Brain microvascular endothelial cell (primary cell): ENCODE measurements at places on chromosomes 7 and 10.

DNA sequence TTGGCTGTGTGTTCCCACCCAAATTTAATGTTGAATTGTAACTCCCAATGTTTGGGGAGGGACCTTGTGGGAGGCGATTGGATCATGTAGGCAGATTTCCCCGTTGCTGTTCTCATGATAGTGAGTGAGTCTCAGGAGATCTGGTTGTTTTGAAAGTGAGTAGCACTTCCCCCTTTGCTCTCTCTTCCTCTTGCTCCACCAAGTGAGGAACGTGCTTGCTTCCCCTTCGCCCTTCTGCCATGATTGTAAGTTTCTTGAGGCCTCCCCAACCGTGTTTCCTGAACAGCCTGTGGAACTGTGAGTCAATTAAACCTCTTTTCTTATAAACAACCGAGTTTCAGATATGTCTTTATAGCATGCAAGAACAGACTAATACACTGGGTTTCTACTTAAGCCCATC, 176.3 kb downstream of the CDK14 start:
- no peak for DNase-seq

DNA sequence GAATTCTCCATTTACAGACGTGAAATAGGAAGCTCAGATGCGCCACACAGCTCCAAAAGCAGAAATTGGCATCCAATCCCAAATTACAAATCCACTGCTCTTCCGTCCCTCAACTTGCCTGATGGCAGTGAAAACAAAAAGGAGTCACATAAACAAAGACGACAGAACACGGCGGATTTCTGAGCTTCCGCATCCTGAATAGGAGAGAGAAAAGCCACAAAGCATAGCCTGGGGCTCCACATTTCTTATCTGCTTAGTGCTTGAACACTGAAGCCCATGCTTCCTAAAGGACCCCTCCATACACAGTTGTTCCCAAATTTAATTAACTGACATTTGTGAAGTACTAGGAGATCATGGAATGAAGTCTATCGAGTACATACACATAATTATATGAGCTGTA, 32.6 kb downstream of the BEND7 start:
- no peak for DNase-seq

GRCh38 chr7:4951304-4951703, 7.7 kb downstream of the MMD2 start:
- no peak for DNase-seq

- no peak for DNase-seq
Observed at GRCh38 chr10:31694929-31695837, 233.4 kb downstream of the ARHGAP12 start.

DNA sequence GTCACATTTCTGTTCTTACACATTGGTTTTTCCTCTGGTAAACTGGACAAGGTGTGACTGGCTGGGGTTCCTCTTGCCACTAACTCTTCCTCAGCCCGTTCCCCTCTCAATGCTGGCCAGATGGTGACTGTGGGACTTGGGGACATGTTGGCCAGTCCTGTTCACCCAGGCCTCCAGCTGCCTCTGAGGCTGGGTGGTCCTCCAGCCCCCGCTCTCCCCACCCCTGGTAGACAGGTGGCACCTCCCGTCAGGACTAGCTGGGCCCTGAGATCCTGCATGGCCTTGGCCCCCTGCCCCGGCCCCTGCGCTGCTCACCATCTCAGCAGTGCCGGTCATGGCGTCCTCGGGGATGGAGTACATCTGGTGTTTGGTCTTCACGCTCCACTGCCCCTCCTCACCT, 10.8 kb upstream of the MYL7 start:
- no peak for DNase-seq

DNA sequence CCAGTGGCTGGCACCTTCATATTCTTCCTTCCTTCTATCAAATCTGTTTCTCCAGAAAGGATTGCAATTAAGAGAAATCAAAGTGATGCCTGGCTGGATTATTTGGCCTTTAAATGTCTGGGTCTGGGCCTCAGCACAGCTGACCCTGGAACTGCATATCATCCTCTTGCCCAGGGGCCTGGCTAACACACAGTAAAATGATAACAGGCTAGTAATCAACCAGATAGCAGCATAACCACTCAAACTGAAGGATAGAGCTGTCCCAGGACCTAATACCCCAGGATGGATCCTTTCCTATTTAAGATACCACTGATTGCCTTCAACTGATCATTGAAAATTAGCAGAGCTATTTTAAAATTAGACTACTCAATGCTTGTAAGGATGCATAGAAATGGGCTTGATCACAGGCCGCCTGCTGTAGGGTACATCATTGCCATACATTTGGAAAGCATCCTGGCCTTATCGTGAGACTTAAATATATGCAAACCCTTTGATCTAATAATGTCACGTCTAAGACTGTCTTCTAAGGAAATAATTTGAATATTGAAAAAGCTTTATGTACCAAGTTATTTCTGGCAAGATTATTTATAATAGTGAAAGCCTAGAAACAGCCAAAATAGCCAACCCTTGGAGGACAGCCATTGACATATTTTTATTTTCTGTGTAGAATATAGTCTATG, 144.0 kb upstream of the CHST15 start:
- no peak for DNase-seq
